ENCODE measurements at places on chromosomes 11 and 22. TPM values are rescaled to one million over a fixed set of nuclear protein-coding genes. Genes with fewer than 3 reads are reported as not detected.
A peak's percentile ranks its signal among the peaks of the same experiment; 100 is the strongest.

DNA sequence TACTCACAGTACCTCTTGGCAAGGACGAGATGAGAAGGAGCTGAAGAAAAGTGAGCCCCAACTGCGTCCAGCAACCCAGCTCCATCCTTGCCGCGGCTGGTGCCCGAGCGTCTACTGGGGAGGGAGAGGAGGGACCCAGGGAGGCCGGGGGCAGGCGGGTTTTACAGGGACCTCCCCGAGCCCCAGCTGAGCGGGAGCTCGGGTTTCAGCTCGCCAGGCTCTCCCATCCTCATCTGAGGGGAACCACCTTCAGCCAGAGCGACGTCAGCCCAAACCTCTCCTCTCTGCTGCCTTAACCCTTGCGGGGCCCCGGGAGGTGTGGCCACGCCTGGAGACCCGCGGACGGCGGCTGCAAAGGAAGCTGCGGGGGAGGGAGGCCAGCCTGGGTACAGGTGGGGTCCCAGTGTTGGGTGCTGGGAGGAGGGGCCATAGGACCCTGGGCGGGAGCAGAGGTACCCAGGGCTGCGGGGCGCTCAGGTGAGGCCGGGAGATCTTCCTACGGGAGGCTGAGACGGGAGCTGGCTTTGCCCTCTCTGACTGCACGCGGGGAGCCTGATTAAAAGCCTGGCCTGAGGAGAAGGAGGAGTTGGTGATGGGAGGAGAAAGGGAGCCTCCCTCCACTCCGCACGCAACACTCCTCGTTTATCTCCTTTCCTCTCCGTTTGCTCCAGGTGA is at the start of gene PAMR1:
TSS of gene PAMR1 (minus strand) at position 116 of the 675 bp plus-strand sequence. CDS start at position 85, 31 bp downstream.
- H3K4me1 ChIP-seq = peaks cover 12% of the 10 kb centered on the region
- peak; percentile 54 for DNase-seq
- no peaks in the 10 kb centered on the region for H3K36me3 ChIP-seq

- no peak overlapping the region for H3K27ac ChIP-seq
- no peaks in the 10 kb centered on the region for H3K36me3 ChIP-seq
- H3K27me3 ChIP-seq = no peaks in the 10 kb centered on the region
- H3K4me1 ChIP-seq = peaks cover 2% of the 10 kb centered on the region
- no peak overlapping the region for H3K4me3 ChIP-seq
Observed at GRCh38 chr11:50080256-50080655, 47.6 kb downstream of the OR4C45 start.

GRCh38 chr11:130725421-130726233 is 190.7 kb downstream of the SNX19 start:
- H3K4me3 ChIP-seq = no peak overlapping the region
- no peak for DNase-seq
- no peaks in the 10 kb centered on the region for H3K36me3 ChIP-seq
- no peaks in the 10 kb centered on the region for H3K4me1 ChIP-seq
- peaks cover 2% of the 10 kb centered on the region for H3K27me3 ChIP-seq
- H3K27ac ChIP-seq = no peak overlapping the region

Gene BIRC3
- total RNA-seq = 105 TPM

Gene CHKB
- 81.4 TPM for total RNA-seq

Gene CRYAB
- total RNA-seq = not detected

Gene PNPLA5
- total RNA-seq = not detected

Gene SEPTIN5
- total RNA-seq = 0.81 TPM

Gene ACCS
- 16.6 TPM for total RNA-seq

Gene C22orf15
- 1.4 TPM for total RNA-seq

Gene SMTNL1
- not detected for total RNA-seq

GRCh38 chr11:45593992-45594391 is 71.4 kb downstream of the CHST1 start:
- H3K36me3 ChIP-seq = no peaks in the 10 kb centered on the region
- H3K4me1 ChIP-seq = no peaks in the 10 kb centered on the region
- H3K27ac ChIP-seq = no peak overlapping the region
- peaks cover 9% of the 10 kb centered on the region for H3K27me3 ChIP-seq

- no peaks in the 10 kb centered on the region for H3K36me3 ChIP-seq
- H3K4me1 ChIP-seq = no peaks in the 10 kb centered on the region
- no peak overlapping the region for H3K27ac ChIP-seq
- peaks cover 33% of the 10 kb centered on the region for H3K27me3 ChIP-seq
- H3K4me3 ChIP-seq = no peak overlapping the region
- DNase-seq = no peak
Observed at GRCh38 chr22:26953012-26953883, 295.9 kb downstream of the MIAT start.

DNA sequence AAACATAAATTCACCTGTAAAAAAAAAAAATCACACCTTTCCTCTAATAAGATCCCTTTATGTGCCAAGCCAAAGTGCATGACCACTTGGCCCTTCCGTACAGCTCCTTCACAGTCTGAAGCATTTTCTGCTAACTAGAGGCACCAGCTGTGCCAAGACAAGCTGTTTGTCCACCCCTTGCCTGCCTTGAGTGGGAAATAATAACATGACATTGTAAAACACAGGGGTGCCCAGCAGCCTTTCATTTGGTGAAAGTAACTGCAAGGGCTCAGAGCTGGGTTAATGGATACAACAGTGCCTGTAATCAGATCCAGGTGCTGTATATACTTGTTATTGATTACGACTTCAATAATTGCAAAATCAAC is 59.2 kb downstream of the DDIAS start:
- DNase-seq = no peak
- H3K4me1 ChIP-seq = peaks cover 82% of the 10 kb centered on the region
- H3K27me3 ChIP-seq = no peaks in the 10 kb centered on the region
- peak overlapping the region; percentile 11 for H3K4me3 ChIP-seq
- H3K36me3 ChIP-seq = peaks cover 17% of the 10 kb centered on the region

Gene WT1
- total RNA-seq = not detected

- H3K4me1 ChIP-seq = no peaks in the 10 kb centered on the region
- DNase-seq = no peak
- H3K4me3 ChIP-seq = no peak overlapping the region
- no peak overlapping the region for H3K27ac ChIP-seq
- peaks cover 13% of the 10 kb centered on the region for H3K27me3 ChIP-seq
Observed at GRCh38 chr11:116169776-116170175, 603.0 kb downstream of the BUD13 start.
